ENCODE measurements at places on chromosomes 6 and 20.
A peak's percentile ranks its signal among the peaks of the same experiment; 100 is the strongest.

DNA sequence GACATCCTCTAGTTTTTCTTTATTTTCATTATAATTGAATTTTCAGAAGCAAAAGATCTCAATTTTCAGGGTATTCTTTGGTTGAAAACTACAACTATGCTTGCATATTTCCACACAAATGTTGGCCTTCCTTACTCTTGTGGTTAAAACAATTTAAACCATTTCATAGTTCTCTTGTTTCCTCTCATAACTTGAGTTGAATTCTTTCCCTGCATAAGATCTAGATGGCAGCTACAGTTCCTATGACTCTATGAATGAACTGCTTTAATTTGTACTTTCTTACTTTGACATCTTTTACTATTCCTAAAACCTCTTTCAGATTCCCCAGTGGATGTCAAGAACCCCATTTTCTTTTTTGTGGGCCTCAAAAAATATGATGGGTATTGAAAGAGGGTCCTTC is 564.5 kb downstream of the NKAIN2 start:
- no peak for DNase-seq

DNA sequence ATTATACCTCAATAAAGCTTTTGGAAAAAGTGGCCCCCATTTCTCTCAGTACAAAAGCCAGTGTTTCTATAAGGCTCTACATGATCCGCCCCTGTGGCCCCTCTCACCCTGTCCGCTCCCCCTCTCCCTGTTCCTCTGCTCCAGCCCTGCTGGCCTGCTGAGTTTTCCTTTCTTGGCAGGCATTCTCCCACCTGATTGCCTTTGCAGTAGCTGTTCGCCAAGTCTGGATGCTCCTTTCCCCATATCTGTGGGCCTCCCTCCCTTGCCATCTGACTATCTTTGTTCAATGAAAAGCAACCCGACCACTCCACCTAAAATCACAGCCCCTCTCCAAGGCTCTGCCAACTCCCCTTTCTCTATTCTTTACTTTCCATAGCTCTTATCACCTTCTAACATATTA is 33.2 kb downstream of the CDH22 start:
- DNase-seq = no peak

DNA sequence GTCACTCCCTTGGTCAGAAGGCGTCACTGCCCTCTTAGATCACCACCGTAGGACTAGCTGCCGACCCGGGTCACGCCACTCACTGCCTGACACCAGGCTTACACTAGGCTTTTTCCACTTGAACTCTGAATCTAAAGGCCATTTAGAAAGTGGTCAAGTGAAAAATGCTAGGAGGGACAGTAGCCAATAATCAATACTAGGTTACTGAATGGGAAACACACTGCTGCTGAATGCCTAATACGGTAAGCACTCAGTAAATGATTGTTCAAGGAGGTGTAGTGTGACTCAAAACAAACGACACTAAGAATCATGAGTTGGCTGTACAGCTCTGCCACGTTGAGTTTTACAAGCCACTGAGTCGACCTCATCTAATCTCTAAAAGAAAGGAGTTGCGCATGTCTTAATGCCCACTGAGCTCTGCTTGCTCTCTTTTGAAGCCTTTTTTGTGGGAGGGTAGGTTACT is 760 bp upstream of the IBTK start:
- peak; percentile 80 for DNase-seq

DNA sequence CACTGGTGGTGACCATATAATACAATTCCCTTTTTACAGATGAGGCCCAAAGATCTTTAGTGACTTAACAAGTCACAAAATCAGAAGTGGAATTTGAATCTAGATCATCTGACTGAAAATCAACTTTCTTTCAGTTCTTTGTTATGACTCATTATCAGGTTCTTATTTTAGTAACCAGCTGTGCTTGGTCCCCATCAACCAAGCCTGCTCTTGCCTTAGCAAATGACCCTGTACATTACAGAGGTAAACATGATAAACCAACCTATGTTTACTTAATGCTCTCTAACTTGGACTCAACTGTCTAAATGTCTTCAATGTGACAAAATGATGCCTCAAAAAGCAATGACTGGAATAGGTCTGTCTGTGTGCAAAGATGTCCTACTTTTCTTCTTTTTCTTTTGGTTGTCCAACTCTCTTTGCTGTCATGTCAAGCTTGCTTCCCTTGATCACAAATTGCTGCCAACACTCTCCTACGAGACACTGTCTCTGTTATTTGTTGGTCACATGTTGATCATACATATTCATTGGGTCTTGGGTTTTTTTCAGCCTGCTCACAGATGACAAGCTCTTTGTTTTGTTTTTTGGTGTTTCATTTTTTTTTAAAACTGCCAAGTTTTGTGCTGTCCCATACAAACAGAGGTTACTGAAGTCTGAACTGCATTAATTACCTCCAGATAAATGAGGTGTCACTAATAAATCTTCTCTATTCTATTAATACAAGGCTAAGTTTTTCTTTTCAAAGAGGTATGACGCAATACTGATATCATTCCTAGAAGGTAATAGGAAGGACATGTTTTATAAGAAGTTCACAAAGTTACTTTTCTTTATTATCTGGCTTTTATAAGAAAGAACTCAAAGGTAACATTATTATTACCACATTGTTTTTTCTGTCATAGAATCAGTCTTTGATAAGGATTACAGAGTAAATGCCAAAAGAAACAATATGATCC is 62.2 kb upstream of the PLN start:
- peak; percentile 99 for DNase-seq

DNA sequence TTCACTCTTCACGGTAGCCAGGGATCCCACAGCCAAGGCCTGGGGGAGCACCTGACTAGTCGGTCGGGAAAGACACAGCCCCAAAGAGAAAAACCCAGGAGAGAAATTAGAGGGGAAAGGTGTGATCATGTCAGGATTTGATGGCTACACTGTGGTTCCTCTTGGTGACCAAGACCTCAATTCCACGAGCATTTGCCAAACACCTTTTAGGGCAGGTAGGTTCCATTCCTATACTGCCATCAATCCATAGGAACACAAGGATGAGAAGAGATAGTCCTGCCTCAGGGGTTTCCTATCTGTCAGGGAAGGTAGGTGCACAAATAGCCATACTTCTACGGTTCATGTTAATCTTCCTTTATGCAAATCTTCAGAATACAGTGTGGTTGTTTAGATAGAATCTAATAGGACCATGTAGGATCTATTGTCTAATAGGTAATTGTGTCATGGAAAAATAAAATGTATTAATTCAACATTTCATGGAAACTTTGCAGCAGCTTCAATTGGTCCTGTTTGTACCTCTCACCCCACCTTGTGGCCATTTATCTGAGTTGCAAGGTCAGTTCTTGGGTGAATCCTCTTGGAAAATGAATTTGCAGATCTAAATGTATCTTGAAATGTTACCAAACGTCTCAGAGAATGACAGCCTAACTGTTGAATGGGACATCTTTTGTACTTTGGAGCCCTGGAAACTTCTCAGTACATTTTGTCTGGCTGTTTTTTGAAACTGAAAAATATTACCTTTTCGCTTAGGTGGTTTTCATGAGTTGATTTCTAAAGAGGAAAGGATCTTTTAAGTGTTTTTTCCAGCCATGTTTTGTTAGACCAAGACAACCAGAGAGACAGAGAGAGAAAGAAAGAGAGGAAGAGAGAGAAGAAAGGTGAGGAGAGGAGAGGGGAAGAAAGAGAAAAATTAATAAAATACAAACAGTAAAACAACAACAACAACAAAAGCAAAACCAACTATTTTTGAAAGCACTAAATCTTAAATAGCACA is 33.7 kb upstream of the IYD start:
- DNase-seq = peak; percentile 74

GRCh38 chr6:140082867-140083297 is 708.4 kb upstream of the CITED2 start:
- DNase-seq = peak; percentile 46

GRCh38 chr20:18750735-18751134 is 62.8 kb upstream of the SCP2D1 start:
- DNase-seq = peak; percentile 40

GRCh38 chr6:149963212-149963461 is 606 bp upstream of the ULBP1 start:
- no peak for DNase-seq

DNA sequence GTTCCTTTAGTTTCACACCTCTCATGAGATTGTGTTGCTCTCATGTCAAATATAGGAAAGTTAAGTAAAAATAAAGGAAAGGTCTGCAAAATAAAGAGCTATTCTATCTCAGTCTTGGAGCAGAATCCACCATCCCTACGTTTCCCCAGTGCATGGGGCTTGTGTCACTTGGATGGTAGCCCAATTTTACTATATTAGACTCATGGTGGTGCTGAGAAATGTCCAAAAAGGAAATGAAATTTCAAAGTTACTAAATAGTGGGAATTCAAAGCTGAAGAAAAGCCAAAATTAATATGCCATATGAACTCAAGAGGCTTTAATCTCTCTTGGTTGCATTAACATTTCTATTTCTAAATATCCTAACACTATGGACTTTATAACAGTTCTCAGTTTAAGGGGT is 1283.3 kb upstream of the GJE1 start:
- no peak for DNase-seq

GRCh38 chr6:15303920-15304291 is 58.0 kb downstream of the JARID2 start:
- no peak for DNase-seq

GRCh38 chr6:153130515-153131036 is 506 bp downstream of the RGS17 start:
- no peak for DNase-seq

- no peak for DNase-seq
Measured at GRCh38 chr6:35790683-35791082, 6.4 kb downstream of the CLPS start.

DNA sequence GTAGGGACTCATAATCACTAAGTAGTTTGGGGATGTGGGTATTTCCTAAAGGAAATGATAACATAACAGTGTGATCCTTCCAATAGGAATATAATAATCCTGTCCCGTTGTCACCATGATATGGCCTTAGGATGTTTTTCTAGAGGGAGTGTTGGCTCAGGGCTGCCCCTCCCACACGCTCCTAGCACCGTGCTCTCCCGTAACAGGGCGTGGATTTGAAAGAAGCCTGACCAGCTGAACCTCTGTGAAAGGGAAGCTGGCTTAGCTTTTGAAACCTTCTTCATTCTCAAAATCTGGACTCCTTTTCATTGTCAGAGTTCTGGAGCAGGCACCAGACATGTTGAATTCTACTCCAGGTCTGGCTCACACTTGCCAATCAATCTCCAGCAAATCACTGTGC is 103.4 kb upstream of the SASH1 start:
- DNase-seq = no peak

DNA sequence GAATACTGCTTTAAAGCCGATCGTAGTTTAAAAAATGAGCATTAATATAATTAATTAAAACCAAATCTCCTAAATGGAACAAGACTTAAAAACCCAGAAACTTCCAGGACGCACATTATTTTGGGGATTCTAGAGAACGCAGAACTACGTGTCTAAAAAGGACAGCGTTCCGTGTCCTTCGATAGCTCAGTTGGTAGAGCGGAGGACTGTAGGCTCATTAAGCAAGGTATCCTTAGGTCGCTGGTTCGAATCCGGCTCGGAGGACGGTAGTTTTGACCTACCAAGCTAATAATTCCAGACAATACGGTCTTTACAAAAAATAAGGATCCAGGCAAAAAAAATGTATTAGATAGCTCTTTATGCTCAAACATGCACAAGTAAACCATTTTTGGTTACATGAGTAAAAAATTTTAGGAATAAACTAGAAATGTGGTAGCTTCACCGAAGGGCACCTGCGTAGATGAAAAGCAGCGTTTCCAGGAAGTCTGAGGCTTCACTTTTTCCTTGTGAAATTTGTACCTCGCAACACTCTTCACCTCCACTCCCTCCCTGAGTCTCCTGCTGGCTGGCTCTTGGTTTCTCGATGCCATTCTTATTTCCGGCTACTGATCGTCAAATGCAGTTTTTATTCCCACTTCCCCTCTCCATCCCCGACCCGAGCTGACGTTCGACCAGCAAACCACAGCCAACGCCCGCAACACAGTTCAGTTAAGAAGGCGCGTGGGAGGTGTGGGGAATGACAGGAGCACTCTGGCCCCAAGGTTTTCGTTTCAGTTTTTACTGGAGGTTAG is 19.6 kb upstream of the ABT1 start:
- DNase-seq = no peak

DNA sequence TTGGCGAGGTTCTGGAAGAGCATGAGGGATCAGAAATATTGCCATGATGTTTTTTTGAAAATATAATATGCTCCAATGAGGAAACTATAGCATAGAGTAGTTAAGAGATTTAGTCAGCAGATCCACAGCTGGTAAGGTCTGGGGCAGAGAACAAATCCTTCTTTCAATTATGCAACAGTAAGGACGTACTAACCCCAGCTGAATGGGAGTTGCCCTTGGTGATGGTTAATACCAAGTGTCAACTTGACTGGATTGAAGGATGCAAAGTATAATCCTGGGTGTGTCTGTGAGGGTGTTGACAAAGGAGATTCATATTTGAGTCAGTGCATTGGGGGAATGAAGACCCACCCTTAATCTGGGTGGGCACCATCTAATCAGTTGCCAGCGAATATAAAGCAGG is 745.5 kb upstream of the NRSN1 start:
- DNase-seq = no peak

DNA sequence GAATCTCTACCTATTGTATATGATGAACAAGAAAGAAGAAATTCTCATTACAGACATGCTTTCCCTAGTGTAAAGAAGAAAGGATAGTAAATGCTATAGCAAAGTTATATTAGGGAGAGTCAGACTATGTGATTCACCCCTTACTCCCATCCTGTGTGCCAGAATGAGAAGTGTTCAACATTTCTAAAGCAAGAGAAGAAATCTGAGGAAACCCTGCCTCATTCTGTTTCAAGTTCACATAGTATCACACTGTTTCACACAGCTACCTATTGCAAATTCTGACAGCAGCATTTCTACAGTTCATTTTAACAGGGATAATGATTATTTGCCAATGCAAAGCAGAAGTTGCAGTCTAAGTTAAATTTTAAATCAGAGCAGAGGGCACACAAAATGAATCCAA is 267.2 kb upstream of the TCF21 start:
- no peak for DNase-seq

GRCh38 chr20:10556519-10557083 is 117.2 kb downstream of the JAG1 start:
- DNase-seq = no peak

GRCh38 chr20:3128275-3128984 is 31.2 kb downstream of the FASTKD5 start:
- no peak for DNase-seq

DNA sequence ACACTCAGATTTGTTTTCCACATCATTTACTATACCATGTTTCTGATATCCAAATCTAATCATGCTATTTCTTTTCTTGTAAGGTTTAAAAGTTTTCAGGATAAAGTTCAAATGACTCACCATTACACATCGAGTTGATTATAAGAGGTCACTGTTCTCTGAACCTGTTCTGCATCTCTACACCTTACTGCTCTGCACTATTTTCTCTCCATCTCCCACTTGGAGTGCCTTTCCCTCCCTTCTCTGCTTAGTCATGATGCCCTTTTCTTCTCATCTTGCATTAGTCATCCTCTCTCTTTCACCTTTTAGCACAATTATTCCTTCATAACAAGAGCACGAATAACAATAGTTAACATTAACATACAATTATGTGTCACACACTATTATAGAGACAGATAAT is 37.5 kb upstream of the FUT9 start:
- DNase-seq = no peak

DNA sequence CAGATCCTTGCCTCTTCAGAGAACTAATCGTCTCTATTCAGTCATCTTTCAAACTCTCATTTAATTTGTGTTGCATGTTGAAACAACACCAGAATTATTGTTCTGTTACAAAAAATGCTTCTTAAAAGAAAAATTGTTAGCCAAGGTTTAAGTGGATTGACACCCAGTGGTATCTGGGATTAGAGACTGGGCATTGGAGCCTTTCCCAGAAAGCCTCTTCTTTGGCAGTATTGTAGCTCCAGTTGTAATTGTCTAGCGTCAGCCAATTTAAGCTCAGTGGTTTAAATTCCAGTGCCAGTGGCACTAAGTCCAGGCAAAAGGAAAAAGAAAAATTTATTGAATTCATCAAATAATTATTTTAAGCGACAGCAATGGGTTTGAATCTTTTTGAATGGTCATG is 801 bp downstream of the CCDC28A start:
- DNase-seq = peak; percentile 77

All from pons (tissue), 1 donor.